Left renal cortex interstitium (tissue), 4 donors: ENCODE measurements at places on chromosomes 7 and 10. TPM values are rescaled to one million over a fixed set of nuclear protein-coding genes. Genes with fewer than 3 reads are reported as not detected.

The NAPEPLD gene
- polyA plus RNA-seq: 35.5 TPM

The CAMK2B gene
- polyA plus RNA-seq: 1.7 TPM

The AASS gene
- 74.1 TPM for polyA plus RNA-seq

The GPRIN2 gene
- 4.8 TPM for polyA plus RNA-seq

The GLI3 gene
- 17.0 TPM for polyA plus RNA-seq

The ABCB1 gene
- polyA plus RNA-seq: 17.0 TPM

The NUTM2E gene
- 0.24 TPM for polyA plus RNA-seq

The RPEL1 gene
- 0.10 TPM for polyA plus RNA-seq

The FZD1 gene
- 56.0 TPM for polyA plus RNA-seq

The KNDC1 gene
- polyA plus RNA-seq: 4.5 TPM

The TET1 gene
- 11.0 TPM for polyA plus RNA-seq

The PRF1 gene
- polyA plus RNA-seq: 0.60 TPM

The NAT16 gene
- not detected for polyA plus RNA-seq

The SUN3 gene
- polyA plus RNA-seq: 0.27 TPM

The SORCS1 gene
- 16.7 TPM for polyA plus RNA-seq
